ENCODE measurements at places on chromosomes 12 and 14.

GRCh38 chr14:60925286-60925685 lies 55.6 kb downstream of the TRMT5 start:
- no peak for DNase-seq

- no peak for DNase-seq
Observed at GRCh38 chr14:50736932-50737419, 68.9 kb upstream of the SAV1 start.

- DNase-seq: no peak
Observed at GRCh38 chr12:56866493-56866892, 67.7 kb downstream of the SDR9C7 start.

- no peak for DNase-seq
Observed at GRCh38 chr12:76876696-76877229, 2.1 kb downstream of the CSRP2 start.

- no peak for DNase-seq
Observed at GRCh38 chr14:68079941-68080697, 260.5 kb downstream of the RAD51B start.

DNA sequence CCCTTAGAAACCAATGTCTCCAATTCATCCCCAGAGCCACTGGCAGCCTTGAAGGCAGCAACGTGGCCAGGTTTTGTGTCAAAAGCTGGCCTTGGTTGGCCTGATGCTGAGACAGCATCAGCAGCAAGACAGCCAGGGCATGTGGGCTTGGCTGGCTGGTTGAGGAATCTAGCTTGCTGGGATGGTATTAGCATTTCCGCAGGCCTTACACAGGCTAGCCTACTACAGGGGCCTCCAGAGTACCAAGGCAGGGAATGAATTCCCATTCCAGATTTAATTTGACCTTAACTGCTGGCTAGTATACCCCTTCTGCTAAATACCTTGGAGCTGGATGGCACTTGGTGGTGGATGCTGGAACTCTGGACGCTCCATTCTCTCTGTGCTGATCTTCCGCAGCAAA lies 15.8 kb downstream of the NGDN start:
- DNase-seq: no peak

- DNase-seq: no peak
Observed at GRCh38 chr12:132282950-132283771, 46.2 kb downstream of the GALNT9 start.

DNA sequence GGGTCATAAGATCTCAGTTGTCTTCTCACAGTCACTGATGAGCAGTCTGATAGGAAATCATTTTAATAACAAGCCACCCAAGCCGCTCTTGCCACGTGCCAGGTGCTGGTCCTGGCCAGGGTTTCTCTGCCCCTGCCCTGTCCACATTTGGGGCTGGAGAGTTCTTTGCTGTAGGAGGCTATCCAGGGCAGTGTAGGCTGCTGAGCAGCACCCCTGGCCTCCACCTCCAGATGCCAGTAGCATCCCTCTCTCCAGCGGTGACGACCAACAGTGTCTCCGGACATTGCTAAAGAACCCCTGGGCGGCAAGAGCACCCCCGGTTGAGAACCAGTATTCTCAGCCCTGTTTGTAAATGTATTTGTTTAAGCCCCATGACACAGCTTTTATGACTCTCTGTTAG lies 243.7 kb downstream of the GLT1D1 start:
- no peak for DNase-seq

GRCh38 chr14:57069702-57070101 lies 199.0 kb downstream of the EXOC5 start:
- DNase-seq: no peak

DNA sequence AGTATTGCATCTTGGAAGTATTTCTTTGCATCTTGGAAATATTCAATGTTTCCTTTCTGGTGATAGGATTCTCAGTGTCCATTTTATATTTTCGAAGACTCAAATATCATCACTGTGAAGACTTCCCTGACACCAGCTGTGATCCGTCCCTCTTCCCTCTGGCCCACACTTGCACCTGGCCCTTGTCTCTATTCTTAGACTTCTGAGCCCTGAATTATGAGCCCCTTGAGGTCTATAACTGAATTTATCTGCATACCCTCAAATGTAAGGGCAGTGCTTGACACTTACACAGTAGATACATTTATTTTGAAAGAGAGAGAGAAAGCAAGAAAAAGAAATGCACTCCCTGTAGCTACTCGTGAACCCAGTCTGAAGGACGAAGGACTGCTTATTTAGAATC lies 376.7 kb downstream of the ZFP36L1 start:
- no peak for DNase-seq

DNA sequence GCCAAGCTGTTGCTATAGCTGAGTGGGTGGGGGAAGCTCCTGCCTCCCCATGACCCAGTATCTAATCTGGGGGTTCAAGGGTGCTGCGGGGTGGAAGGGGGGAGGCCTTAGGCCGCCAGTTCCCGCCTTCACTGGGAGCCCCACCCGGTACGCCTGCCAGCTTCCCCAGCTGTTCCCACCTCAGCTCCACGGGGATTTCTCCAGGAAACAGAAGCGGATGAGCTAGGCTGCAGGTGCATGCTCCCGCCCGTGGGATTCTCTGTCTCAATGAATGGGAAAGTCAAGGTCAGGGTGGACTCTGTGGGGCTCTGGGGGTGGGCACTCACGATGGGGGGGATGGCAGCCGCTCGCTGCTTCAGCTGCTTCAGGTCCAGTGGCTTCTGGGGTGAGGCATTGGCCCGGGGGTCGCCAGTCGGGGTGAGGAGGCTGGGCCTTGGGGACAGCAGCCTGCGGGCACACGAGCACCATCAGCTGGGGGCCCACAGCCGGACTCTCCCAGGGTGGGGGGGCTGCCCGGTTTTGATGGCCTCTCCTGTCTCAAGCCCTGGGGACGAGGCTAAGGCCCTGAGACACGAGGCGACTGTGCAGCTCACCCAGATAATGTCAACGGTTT lies 68.6 kb downstream of the RFLNA start:
- DNase-seq: no peak

GRCh38 chr12:82635263-82635662 lies 51.4 kb upstream of the TMTC2 start:
- no peak for DNase-seq

DNA sequence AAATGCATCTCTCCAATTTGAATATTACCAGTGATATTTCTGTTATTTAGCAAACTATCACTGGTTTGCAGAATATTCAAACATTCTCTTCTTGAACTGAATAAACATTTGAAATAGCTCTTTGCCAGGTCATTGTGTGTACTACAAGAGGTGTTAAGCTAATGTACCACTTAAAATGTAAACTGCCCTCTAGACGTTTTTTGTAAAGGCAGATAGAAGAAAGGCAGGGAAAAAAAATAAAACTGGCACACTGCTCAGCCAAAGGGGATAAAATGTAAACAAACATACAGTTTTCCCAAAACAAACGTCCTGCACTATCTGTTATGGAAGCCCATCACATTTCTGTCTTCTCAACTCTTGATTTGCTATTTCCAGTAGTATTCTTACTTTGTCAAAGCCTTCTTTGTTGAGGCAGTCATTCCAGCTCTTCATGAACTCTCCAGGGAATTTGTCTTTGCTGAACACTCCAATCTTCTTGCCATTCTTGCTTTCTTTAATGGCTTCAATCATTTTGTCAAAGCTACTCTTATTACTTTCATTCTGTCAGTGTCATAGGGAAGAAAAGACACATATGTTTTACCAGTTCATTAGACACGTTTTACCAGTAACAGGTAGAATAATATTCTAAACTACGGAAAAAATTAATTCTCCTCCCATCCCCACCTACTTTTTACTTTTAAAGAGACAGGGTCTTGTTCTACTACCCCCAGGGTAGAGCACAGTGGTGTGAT lies 13.7 kb downstream of the SUPT16H start:
- no peak for DNase-seq

DNA sequence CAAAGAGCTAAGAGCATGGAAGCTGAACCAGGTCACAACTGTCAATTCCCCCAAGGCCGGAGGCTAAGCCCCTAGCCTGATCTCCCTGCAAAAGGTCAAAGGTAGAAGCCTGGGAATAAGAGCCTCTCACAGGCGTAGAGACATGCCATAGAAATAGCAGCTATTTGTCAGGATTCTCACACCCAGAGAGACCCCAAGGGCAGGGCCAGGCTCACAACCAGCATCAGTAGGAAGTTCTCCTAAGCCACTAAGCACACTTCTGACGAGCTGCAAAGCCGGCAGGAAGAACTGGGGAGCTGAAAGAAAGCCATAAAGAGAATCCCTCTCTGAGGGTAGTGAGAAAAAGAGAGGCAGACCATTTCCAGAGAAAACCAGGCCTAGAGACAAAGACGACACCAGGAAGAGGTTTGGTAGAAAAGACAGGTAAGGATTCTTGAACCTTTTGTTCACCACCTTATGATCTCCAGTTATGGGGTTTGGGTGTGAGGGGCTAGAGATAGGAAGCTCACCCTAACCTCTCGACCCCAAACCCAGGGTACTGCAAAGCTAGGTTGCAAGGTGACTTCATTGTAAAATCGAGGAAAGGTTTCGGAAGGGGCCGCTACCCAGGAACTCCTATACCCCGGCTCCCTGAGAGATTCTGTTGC lies 1.0 kb downstream of the SMARCC2 start:
- DNase-seq: no peak

DNA sequence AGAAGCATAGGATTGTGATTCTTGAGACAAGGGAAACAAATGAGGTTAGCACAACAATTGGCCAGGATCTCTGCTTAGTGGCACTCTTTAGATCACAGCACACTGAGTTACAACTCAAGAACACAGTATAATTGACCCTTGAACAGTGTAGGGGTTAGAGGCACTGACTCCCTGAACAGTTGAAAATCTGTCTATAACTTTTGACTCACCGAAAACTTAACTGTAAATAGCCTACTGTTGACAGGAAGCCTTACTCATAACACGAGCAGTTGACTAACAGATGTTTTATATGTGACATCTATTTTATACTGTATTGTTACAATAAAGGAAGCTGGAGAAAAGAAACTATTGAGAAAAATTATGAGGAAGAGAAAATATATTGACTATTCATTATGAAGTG lies 296.1 kb downstream of the RERGL start:
- no peak for DNase-seq
